ENCODE measurements at places on chromosomes 4 and X.

DNA sequence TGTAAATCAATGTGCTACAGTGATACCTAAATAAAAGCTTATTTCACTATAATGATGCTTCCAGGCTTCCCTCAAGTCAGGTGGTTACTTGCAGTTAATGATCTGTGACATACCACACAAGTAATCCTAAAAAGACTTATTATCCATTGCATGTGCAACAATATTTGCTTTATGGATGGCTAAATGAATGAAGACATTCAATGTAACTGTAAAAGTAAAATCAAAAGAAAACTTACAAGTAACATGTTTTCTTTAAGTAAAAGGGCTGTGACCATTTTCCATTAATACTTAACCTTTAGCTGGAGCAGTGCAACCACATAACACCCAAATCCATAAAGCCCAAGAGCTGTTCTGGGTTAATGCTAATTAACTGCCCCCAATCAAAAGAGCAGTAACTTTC, 42.6 kb downstream of the RAB28 start:
- DNase-seq, result no peak

DNA sequence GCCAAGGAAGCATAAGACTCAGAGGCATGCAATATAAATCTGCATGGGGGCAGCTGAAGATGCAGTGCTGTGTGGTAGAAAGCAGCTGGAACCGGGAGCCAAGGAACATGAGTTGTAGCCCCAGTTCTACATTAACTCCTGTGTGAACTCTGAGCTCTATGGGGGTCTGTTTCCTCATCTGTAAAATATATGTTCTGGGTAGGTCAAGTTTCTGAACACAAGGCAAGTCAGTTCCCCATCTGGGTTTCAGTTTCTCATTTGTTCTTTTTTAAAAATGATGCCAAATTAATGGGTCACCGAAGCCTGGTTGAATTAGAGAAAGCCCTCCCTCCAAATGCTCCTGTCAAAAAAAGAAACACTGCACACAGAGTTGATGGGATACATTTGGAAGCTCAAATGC, 24.0 kb downstream of the UNC5C start:
- no peak for DNase-seq

- DNase-seq, result no peak
These were observed 47.1 kb upstream of the FAT4 start for GRCh38 chr4:125267630-125268029.

GRCh38 chr4:87574996-87575395, 33.3 kb upstream of the DSPP start:
- no peak for DNase-seq

DNA sequence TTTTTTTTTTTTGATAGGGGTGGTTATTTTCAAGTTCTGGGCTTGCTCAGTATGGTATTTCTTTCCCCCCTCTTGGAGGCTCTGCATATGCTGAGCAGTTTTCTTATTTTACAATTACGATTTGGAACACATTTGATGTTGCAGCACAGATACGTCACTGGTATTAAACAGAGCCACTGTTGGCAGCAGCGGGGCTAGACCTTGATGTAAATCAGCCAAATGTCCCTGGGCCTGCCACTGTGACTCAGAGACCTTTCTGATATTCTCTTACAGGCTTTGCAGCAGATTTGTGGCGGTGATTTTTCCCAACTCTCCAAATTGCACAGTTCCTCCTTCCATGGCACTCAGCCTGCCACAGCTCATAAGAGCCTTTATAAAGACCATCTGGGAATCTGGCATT, 81.1 kb downstream of the VMA21 start:
- DNase-seq, result no peak

DNA sequence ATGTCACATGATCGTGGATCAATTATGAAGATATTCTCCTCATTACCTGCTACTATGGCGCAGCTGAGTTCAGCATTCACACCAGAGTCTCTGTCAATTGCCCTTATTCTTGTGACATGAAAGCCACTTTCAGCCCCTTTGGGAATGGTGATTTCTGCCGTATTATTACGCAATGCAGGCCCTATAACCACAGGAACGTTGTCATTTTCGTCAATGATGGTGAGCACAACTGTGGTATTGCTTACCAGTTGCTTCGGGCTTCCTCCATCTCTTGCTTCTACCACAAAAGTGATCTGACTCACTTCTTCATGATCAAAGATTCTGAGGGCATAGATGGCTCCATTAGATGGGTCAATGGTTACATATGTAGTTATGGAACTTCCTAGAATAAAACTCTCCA, 2.1 kb downstream of the PCDH18 start:
- no peak for DNase-seq

GRCh38 chr4:152981842-152982241, 45.7 kb downstream of the FHDC1 start:
- DNase-seq, result no peak

GRCh38 chr4:83855044-83855443, 319.1 kb downstream of the GPAT3 start:
- peak; percentile 30 for DNase-seq

DNA sequence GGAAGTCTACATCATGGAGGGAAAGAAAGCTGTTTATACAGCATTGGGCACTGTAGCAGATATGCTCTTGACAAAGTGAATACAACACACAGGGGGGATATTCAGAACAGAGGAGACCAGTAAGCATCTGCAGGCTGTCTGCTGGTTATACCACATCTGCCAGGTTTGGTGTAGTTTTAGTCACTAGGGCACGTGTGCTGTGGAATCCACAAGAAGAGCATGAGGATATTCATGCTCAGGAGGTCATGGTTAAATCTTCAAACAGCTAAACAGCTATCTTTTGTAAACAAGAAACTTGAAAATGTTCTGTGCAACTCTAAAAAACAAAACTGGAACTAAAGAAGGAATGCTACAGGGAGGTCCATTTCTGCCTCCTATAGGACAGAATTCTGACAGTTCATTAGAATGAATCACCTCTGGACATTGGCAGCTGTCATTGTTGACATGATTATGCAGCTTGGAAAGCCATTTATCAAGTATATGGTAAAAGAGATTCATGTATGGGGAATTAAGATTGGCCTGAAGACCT, 175.8 kb downstream of the RCHY1 start:
- DNase-seq, result no peak

GRCh38 chr4:6847178-6847577, 62.4 kb upstream of the TBC1D14 start:
- no peak for DNase-seq

GRCh38 chrX:86714441-86714840, 566.2 kb downstream of the DACH2 start:
- DNase-seq, result no peak

GRCh38 chrX:69813677-69814076, 197.8 kb downstream of the EDA start:
- DNase-seq, result no peak

GRCh38 chr4:58809366-58809765, 1699.2 kb upstream of the IGFBP7 start:
- no peak for DNase-seq

- peak; percentile 64 for DNase-seq
These were observed 6.7 kb upstream of the ERCC6L start for GRCh38 chrX:72245461-72246089.

DNA sequence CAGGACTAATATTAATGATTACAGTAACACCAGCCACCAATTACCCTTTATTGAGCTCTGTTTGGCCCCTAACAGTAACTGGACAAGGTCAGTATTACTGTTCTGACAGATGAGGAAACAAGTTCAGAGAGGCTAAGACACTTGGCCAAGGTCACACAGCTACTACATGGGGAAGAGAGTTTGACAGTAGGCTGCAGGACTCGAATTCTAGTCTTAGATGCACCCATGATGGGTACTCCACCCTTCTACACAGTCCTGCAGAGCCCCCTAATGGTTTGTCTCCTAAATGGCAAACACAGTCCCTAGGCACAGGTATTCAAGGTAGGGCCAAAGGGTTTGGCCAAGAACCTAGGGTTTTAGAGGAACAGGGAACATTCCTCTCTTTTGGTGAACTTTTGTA, 93.9 kb downstream of the NSUN7 start:
- DNase-seq, result no peak

- DNase-seq, result no peak
These were observed 9.7 kb upstream of the LAP3 start for GRCh38 chr4:17567271-17567670.

DNA sequence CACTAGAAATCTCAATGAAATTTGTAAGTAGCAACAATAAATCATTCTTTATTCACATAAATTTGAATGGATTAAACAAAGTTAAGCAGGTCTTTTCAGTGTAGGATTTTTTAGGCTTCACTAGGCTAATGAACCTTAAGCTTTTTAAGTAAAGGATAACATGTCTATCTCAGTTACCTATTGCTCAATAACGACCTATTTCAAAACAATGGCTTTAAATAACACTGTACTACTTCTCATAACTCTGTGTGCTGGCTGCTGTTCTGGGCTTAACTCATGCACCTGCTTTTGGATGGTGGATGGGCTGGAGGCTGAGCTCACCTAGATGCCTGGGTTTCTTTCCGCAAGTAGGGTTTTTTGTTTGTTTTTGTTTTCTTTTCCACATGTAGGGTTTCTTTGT, 495.0 kb upstream of the SLIT2 start:
- DNase-seq, result no peak

- no peak for DNase-seq
These were observed 1336.3 kb upstream of the AGA start for GRCh38 chr4:178778496-178778895.

- DNase-seq, result no peak
These were observed 78.2 kb upstream of the MYOZ2 start for GRCh38 chr4:119057417-119057816.

- no peak for DNase-seq
These were observed 146.4 kb upstream of the NOCT start for GRCh38 chr4:138869165-138869564.

- DNase-seq, result no peak
These were observed 32.2 kb downstream of the TBC1D14 start for GRCh38 chr4:6941796-6942195.

- no peak for DNase-seq
These were observed 45.6 kb upstream of the GRIA3 start for GRCh38 chrX:123138473-123138872.

DNA sequence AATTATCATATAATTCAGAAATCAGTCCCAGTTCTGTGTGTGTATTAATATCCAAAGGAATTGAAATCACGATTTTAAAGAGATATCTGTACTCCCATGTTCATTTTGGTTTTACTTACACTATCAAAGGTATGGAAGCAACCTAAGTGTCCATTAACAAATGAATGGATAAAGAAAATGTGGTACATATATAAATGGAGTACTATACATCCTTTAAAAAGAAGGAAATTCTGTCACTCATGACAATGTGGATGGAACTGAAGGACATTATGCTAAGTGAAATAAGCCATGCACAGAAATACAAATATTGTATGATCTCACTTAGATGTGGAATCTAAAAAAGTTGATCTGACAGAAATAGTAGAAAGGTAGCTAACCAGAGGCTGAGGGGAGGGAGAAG, 63.8 kb downstream of the CD99L2 start:
- DNase-seq, result no peak

GRCh38 chrX:121831601-121832000, 784.2 kb downstream of the GLUD2 start:
- no peak for DNase-seq

- DNase-seq, result no peak
These were observed 433.1 kb upstream of the FAM241A start for GRCh38 chr4:111712093-111712677.

GRCh38 chrX:72280321-72280845, 3.3 kb upstream of the RPS4X start:
- no peak for DNase-seq

- DNase-seq, result no peak
These were observed 8.3 kb downstream of the PPID start for GRCh38 chr4:158714937-158715336.

DNA sequence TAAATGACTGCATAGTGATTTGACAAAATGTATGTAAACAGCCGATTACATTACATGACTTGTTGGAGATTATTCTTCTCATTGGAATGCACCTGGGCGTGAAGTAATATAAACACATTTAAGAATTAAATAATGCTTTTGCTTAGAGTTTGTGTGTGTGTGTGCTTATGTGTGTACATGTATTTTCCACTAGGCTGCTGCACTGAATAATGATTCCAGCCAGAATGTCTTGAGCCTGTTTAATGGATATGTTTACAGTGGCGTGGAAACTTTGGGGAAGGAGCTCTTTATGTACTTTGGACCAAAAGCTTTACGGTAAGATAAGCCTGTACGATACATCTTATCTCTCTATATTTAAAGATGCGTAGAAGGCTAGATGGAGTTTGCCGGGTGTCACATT, 12.6 kb downstream of the NEIL3 start:
- DNase-seq, result no peak

- DNase-seq, result no peak
These were observed 23.2 kb upstream of the ANXA3 start for GRCh38 chr4:78528327-78528726.

DNA sequence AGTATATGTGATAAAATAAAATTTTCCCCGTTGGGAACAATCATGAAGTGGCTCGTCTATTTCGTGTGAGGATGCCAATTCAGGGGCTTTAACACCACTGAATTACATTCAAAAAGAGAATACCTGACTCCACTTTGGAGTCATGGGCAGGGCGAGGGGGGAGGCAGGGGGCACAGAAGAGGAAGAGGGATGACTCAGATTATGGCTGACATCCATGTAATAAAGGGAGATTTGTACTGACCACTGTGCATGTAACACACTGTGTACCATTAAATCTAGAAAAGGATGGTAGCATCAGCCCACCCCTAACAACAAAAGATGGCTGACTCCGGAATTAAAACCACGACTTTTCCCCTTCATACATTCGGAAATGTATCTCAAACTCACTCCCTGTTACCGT, 1.3 kb downstream of the SLC9A7 start:
- no peak for DNase-seq

- DNase-seq, result no peak
These were observed 9.7 kb upstream of the EOLA2 start for GRCh38 chrX:149948016-149948415.

DNA sequence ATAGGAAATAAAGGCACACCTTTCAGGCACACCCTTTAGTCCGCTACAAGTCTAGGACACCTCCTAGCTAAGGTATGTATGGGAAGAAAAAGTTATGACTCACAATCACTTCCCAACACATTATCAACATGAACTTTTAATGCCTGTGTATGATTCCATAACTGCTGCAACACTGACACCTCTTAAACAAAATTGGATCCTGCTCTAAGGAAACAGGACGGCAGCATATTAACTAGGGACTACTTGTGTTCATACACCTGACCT, 2.4 kb upstream of the PPP3CA start:
- no peak for DNase-seq

- DNase-seq, result peak; percentile 10
These were observed 51.7 kb upstream of the MCF2 start for GRCh38 chrX:139759637-139760036.

GRCh38 chr4:522911-523443, 24.0 kb downstream of the PIGG start:
- no peak for DNase-seq

DNA sequence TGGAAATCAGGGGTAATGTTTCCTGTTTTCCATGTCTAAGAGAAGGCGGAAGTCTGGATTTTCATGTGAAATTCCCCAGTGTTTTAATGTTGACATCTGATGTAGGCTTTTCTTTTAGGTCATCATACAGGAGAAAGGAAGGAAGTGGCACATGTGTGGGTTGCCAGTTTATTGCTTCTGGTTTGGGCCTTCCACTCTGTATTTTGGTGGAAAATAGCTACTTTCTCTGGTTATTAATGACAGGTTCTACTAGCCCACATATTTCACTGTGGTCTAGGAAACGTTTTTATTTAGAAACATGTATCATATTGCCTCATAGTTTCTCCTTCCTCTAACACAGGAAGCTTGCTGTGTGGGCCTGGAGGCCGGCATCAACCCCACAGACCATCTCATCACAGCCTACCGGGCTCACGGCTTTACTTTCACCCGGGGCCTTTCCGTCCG, 7.2 kb downstream of the PDHA1 start:
- no peak for DNase-seq

Measured in Caco-2 (cell line).